ENCODE measurements at places on chromosomes 1 and 21.

DNA sequence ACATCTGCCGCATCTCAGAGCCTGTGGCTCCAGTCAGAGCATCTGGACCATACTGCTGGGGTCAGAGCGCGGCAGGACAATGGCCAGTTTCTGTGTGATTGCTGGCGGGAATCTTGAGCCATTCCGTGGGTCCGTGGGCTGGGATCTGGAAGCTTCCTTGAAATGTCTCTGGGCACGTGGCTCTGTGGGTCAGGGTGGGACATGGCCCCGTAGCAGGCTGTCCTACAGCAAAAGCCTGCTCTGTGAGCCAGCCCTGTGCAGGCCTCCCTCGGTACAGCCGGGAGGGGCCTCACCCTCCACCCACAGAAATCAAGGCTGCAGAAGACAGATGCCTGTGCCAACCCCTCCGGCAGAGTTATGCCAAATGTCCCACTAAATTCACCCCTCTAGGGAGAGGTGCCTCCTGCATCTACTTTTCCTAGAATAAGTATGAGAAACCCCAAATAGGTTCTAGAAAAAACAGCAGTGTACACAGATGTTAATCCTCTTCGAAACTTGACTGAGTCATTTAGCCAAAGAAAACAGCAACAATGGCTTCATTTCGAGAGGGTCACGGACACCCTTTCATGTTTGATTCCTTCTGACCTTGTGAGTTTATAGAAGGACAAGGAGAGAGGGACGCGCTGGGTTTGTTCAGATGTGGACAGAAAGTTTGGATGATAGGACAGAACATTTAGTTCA lies 27.8 kb downstream of the COL18A1 start:
- no peak for DNase-seq

DNA sequence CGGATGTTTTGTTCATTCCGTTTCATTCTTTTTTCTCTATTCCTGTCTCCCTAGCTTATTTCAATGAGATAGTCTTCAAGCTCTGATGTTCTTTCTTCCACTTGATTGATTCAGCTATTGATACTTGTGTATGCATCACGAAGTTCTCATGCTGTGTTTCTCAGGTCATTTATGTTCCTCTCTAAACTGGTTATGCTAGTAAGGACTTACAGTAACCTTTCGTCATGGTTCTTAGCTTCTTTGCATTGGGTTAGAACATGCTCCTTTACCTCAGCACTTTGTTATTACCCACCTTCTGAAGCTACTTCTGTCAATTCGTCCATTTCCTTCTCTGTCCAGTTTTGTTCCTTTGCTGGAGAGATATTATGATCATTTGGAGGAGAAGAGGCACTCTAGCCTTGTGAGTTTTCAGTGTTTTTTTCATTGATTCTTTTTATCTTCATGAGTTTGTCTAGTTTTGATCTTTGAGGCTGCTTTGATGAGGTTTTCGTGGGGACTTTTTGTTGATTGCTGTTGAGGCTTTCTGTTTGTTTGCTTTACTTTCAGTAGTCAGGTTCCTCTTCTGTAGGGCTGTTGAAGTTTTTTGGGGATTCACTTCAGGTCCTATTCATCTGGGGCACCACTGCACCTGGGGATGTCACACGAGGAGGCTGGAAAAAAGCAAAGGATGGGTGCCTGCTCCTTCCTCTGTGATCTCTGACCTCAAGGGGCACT lies 496.9 kb upstream of the LRRC7 start:
- no peak for DNase-seq

GRCh38 chr1:211683396-211684297 lies 8.2 kb upstream of the NEK2 start:
- no peak for DNase-seq

- no peak for DNase-seq
Measured at GRCh38 chr1:224541901-224542630, 74.1 kb upstream of the CNIH3 start.

DNA sequence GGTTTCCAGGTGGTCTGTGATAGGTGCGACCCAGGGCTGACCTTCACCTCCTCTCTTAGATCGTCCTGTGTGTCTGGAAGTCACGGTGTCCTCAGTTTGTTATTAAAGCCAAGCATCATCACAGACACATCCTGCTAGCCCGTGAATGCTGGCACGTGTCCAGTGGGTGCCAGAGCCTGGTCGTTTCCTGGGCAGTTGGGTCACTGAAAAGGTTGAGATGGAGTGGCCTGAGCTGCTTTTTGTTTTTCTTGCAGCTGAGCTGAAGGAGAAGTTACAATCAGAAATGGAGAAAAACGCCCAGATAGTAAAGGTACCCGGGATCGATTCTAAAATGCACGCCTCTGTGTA lies 23.2 kb downstream of the PCNT start:
- no peak for DNase-seq

- DNase-seq: peak; percentile 41
Measured at GRCh38 chr1:31476891-31477846, 64.2 kb downstream of the SERINC2 start.

- no peak for DNase-seq
Measured at GRCh38 chr1:108851567-108851966, 5.3 kb downstream of the AKNAD1 start.

DNA sequence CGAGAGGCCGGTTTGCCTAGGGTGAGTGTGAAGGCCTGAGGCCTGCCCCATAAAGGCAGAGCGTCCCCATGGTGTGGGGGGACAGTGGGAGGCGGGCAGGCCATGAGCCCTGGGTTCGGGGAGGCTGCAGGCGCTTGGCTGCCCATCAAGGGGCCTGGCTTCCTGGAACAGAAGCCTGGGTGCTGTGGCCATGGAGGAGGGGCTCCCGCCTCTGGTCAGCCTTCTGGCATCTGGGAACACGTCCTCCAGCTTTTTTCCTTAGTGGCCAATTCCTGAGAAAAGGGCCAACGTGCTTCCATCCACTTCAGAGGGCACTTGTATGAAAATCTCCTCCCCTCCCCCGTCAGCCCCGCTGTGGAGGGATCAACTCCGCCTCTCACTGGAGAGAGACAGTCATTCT lies 58.7 kb downstream of the PRDM16 start:
- DNase-seq: no peak

GRCh38 chr1:3206696-3207095 lies 137.7 kb downstream of the PRDM16 start:
- no peak for DNase-seq

DNA sequence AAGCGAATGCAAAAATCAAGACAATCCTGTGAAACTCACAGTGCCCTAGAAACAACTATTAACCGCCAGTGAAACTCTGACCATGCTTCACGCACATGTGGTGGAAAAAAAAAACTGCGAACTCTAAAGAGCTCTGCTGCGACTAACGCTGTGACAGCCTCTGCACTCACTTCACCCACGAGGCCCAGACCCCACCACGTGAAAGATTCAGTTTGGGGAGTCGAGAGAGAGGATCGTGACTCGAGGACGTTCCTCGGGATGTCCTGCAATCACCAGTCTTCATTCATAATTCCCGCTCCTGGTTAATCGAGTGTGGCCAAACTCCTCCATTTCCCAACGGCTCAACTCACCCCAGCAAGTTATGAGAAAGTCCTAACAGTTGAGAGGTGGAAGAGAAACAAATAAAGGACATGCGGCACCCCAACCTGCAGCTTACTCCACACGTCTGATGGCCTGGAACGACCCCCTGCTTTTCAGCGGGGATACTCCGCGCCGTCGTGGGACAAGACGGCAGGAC lies 1.1 kb downstream of the SERBP1 start:
- DNase-seq: peak; percentile 57

- DNase-seq: no peak
Measured at GRCh38 chr1:166064313-166064926, 102.4 kb downstream of the FAM78B start.

GRCh38 chr1:46623743-46624644 lies 7.4 kb upstream of the MOB3C start:
- DNase-seq: no peak

DNA sequence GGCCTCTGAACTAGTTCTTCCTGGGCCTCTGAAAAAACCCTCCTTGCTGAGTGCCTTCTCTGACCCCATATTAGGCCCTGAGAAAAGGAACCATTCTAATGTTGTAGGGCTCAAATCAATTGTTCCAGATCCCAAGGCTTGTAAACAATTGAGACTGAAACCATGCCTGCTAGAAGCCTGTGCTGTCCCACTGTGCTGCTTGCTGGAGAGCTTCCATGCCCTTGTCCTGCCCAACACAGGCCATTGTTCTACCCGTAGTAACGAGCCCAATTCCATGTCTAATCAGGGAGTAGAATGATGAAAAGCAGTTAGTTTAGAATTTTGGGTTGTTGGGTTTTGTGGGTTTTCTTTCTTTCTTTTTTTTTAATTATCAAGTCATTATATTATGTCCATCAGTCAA lies 47.4 kb downstream of the ZNF281 start:
- no peak for DNase-seq

All from KBM-7 (cell line).